SW 1271 (cell line): ENCODE measurements at places on chromosomes 5 and 9.

- no peak for DNase-seq
Observed at GRCh38 chr5:74290634-74291241, 349.8 kb downstream of the ENC1 start.

- DNase-seq: no peak
Observed at GRCh38 chr9:93929231-93929630, 25.9 kb downstream of the BARX1 start.

GRCh38 chr9:128068386-128069205 lies 564 bp downstream of the SLC25A25 start:
- DNase-seq: peak; percentile 32

- no peak for DNase-seq
Observed at GRCh38 chr9:4080921-4081895, 218.7 kb downstream of the GLIS3 start.

- DNase-seq: no peak
Observed at GRCh38 chr5:32160228-32160627, 13.9 kb downstream of the GOLPH3 start.

GRCh38 chr5:36606428-36607113 lies at the start of gene SLC1A3:
Gene SLC1A3, plus strand, starts transcription at chr5:36606606. Its CDS starts 1,818 bp downstream, at chr5:36608424.
- peak; percentile 58 for DNase-seq

GRCh38 chr5:128905568-128906110 lies 59.6 kb upstream of the SLC27A6 start:
- DNase-seq: peak; percentile 15

DNA sequence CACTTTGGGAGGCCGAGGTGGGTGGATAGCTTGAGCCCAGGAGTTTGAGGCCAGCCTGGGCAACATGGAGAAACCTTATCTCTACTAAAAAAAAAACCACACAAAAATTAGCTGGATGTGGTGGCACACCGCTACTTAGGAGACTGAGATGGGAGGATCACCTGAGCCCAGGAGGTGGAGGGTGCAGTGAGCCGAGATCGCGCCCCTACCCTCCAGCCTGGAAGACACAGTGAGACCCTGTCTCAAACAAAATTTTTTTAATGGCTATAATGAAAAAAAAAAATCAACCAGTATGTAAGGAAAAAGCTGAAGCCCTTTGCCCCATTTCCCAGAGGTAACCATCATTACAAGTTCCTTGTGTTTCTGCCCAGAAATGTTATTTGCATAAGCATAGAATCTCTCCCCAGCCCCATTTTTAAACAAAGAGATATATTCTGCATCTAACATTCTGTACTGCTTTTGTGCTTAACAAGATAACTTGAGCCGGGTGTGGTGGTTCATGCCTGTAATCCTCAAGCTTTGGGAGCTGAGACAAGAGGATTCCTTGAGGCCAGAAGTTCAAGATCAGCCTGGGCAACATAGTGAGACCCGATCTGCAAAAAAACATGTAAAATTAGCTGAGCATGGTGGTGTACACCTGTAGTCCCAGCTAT lies 35.1 kb upstream of the KCNIP1 start:
- DNase-seq: no peak

- DNase-seq: no peak
Observed at GRCh38 chr9:60545346-60545877, 368.8 kb upstream of the SPATA31A5 start.

DNA sequence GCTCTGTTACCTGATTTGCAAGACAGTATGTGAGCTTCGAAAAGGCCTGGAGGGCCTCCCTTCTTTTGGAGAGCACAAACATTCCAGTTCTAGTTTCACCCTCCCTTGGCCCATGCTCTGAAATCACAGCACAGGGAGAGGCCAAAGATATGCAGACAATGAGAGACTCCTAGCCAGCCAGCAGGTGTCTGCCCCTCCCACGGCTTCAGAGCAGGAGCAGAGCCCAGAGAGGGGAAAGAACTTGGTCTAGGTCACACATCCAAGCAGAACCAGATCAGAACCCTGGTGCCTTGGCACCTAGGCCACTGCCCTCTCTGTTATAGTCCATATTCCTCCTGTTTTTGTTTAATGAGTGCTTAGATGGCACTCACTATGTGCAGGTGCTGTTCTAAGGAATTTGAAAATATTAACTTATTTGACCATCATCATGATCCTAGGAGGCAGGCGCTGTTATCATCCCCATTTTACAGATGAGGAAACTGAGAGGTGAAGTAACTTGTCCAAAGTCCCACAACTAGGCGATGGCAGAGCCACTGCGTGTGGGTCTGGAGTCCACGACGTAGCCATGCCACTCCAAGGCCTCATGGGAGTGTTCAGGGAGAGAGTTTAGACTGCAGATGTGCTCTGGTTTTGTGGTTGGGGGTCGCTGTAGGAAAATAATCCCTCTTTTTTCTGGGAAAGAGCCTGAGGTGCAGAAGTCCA lies 27.2 kb downstream of the TMOD1 start:
- DNase-seq: no peak

- no peak for DNase-seq
Observed at GRCh38 chr5:176803943-176804498, 6.3 kb upstream of the UNC5A start.

DNA sequence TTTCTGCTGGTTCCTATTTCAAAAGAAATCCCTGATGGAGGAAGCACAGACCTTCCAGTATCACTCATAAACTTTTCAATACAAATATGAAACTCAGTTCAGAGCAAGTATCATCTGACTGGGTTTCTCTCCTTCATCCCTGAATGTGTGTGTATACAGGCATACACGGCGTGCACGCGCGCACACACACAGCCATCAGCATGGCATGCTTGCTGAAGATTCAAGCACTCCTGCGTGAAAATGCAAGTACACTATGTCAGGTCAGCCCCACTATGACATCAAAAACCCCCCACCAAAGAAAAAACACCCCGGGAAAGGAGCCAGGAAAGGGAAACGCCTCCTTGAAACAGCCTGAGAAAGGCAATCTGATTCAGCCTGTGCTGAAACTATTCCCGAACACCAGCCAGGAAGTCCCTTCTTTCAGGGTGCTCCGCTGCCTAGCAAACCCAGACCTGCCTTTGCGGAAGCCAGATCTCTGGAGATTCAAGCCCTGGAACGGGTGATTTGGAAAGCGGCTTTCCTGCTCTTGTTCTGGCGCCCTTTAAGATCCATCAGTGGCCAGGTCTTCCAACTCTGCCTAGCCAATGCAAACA lies 831 bp downstream of the KLHL3 start:
- DNase-seq: no peak

DNA sequence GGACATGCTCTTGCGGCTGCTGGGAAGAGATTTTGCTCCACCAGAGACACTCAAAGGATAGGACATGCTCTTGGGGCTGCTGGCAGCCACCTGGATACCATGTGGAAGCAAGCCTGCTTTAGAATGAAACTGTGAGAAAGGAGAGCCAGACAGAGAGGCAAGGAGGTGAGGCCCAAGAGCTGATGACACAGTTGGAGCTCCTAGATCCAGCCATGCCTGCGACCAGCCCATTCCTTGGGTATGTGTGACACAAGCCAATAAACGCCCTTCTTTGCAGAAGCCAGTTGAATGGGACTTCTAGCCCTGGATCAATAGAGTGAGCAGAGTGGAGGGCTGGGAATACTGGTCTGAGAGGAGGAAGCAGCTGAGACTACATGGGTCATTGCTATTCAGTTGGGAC lies 69.6 kb downstream of the SMIM23 start:
- DNase-seq: no peak

DNA sequence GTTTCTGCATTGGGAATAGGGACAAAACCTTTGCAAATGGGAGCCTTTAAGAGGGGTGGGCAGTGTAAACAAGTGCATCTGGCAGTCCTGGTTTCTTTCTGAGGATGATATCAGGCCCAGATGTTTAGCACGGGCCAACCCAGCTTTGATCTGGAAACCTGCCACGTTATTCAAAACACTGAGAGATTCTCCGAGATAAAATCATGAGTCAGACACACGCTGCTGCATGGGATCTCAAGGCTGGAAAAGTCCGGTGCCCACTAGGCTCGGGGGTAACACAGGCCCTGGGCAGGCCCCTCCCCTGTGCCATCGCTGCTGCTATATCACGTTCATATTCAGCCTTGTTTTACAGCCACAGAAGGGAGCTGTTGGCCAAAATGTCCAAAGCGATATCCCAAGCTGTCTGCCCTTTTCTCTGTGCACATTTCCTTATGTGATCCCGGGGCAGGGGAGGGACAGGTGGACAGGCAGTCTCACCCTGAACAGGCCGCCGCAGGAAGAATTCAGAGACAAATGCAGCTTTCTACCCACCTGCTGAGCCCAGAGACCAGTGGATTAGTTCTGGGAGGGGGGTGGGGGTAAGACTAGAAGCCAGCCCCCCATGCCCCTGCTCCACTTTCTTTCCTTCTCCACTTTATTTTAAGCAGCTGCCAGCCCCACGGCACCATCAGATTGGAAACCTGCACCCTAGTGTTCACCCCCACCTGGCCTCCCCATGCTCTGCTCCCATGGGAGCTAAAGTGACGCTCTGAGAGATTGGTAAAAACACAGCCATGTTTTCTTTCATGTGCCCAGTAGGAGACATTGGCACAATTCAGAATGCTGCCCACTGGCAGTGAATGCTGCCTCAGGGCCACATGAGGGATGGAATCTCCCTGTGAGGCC lies 63.1 kb downstream of the TMOD1 start:
- no peak for DNase-seq
